ENCODE measurements at places on chromosomes 5 and 9.

GRCh38 chr5:1547236-1547635 is 23.5 kb upstream of the LPCAT1 start:
- DNase-seq = no peak

GRCh38 chr9:93673021-93673838 is 96.8 kb downstream of the PHF2 start:
- no peak for DNase-seq

DNA sequence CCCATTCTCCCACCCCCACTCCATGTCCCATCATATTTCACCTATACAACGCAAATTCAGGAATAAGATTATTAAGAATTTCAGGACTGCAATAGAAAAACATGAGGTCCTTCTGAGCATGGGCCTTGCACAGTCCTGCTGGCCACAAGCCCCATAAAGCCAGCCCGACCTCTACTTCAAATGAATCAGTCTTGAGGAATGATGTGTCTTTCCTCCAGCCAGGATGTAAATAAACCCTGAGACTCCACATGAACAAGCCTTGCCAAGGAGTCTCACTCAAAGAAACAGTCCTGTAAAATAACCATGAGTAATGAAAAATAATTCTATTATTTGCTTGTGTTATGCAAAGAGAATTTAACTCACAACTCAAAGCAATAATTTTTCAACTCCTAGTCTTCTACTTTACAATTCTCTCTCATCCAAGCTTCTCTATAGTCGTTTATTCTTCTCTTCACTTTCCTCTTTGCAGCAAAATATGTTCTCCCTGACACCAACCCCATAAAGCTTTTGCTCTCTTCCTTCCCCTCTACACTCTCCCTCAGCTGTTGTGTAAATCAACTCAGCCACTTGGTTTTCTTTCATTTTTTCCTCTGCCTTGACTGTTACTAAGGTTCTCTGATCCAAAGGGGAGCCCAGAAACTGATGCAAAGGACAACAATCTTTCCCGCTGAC is 140.1 kb upstream of the MOCS2 start:
- DNase-seq = no peak

DNA sequence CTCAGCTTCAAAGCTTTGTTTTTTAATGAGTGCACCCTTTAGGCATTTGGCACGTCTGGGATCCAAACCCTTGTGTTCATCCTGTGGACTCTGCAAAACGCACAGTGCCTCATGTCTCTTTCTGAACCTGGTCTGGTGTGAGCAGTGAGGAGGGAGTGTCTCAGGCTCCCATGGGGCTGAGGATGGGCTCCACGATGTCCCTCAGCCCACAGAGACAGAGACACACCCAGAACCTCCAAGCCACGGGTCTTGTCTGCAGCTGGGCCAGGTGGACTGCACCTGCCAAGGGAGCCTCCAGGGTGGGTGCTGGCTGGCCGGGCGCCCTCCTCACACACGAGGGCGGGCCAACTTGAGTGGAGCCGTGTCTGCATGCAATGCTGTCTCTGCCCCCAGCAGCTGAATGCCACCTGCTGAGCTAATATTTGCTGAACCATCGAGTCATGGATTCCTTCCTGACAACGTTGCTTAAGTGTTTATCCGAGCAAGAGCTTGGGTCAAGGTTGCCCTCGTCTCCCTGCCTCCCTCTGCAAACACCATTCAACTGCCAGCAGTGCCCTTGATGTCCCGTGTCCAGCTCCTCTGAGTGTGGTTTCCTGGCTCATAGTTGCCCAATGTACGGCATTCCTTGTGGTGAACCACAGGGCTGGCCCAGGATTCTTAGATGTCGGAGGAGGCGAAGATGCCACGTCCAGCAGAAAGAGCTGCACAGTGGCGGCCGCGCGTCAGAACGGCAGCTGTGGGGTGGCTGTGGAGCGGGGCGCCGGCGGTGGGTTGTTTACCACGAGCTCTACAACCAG is 31.4 kb upstream of the LPCAT1 start:
- DNase-seq = no peak

DNA sequence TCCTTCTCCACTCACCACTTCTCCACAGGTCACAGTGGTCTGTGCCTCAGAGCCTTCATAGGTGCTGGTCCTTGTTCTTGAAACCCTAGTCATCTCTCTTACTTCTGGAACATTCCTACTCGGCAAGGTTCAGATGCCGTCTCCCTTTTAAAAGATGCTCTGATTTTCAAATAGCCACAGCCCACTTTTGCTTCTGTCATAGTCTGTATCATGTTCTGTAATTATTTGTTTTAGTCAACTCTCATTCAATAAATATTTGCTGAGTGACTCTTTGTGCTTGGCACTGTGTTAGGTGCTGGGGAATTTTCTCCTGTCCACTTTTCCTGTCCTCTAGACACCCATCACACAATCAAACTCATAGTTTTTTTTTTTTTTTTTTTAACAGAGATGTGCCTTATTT is 181.3 kb upstream of the IL12B start:
- no peak for DNase-seq

DNA sequence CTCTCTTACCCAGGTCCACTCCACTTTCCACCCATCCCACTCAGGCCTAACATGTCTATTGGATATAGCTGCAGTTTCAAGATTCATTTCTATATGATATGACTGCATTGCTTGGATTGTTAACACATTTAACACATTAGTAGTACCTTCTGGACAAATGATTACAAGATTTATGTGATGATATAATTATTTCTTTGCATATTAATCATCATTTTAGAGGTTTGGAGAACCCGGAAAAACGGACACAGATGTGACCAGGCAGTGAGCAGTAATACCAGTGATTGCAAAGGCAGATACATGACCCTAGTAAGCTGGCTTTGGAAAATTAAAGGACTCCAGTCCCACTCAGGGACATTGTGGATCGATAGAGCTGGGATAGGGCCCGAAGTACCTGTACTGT is 103.8 kb downstream of the PRR16 start:
- DNase-seq = no peak

- DNase-seq = no peak
Observed at GRCh38 chr5:173746047-173746646, 129.7 kb upstream of the BOD1 start.

DNA sequence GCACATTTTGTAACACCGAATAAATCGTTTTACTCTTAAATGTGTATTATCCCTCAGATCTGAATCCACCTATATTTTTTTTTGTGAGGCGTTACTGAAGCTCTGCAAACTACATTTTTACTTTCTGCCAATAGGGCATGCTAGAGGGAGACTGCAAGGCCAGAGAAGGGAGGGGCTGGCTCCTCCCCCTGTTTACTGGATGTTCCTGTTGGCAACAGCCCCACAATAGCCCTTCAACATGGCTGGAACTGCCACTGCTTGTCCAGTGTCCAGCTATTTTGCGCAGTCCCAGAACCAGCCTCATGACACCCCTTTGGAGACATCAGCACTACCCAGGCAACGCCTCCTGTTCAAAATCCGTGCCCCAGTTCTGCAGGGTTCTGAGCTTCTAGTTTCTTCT is 85.4 kb upstream of the MIER3 start:
- no peak for DNase-seq

DNA sequence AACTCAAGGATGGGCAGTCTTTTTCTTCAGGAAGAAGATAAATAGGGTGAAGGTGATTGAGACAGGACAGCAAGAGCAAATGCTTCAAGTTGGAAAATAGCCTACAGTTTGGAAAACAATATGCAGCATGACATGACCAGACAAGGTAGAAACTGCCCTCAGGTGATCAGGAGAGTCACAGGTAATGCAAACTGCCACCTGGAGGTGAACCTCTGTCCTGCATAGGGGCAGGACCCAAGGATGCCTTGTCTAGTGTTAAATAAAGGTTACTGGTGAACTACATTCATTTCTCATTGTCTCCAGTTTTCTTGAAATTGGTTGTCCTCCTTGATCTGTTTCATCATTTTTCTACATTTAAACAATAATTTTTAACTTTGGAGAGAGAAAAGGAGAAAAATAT is 232.1 kb downstream of the SEMA5A start:
- DNase-seq = no peak

GRCh38 chr5:34869256-34869655 is 30.3 kb downstream of the TTC23L start:
- DNase-seq = no peak

DNA sequence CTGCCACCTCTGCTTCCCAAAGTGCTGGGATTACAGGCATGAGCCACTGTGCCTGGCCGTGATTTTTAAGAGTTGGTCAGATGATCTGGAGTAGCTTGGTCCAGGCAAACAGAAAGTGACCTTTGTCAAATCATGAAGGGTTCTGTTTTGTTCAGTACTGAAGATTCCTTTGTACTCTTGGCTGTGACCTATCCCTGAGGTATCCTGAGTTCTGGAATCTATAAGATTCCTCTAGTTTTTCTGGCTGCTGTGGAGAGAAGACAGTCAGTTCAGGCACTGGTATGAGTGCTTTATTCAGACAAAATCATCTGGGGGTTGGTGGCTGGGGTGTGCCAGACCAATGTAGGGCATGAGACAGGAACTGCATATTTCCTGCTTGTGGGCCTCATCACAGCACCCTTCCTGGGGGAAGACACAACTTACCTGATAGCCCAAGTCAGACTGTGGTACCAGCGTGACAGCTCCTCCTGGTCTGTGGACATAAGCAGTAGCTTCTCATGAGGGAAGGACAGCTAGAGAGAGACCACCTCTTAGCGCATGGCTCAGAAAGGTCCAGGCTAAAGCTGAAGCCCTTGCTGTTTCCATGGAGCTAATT is 3.1 kb downstream of the ARHGEF39 start:
- no peak for DNase-seq

DNA sequence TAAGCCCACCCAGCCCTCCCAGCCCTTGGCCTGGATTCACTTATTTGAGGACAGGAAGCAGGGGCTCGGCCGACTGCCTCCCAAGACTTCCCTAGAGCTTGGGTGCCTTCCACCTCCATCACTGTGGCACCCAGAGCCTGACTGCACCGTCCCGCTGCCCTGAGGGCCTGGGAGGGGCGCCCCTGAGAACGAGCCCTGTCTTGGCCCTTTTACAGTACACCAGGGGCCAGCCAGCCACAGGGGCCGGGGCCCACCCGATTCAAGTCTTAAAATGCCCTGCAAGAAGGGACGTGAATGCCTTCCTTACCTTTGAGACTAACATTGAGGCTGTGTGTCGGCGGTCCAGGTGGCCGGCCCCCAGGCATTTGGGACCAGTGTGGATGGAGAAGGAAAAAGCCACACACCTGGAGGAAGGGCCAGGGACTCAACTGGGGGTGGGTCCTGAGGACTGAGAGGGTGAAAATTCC is 16.8 kb downstream of the FAM78A start:
- no peak for DNase-seq

GRCh38 chr9:90559075-90560073 is 83.2 kb downstream of the DIRAS2 start:
- DNase-seq = no peak

- DNase-seq = no peak
Observed at GRCh38 chr5:28117691-28118090, 1079.3 kb upstream of the CDH9 start.

- no peak for DNase-seq
Observed at GRCh38 chr9:7147121-7148090, 389.6 kb downstream of the KDM4C start.

GRCh38 chr5:165263536-165263935 is 1758.1 kb downstream of the MAT2B start:
- no peak for DNase-seq

DNA sequence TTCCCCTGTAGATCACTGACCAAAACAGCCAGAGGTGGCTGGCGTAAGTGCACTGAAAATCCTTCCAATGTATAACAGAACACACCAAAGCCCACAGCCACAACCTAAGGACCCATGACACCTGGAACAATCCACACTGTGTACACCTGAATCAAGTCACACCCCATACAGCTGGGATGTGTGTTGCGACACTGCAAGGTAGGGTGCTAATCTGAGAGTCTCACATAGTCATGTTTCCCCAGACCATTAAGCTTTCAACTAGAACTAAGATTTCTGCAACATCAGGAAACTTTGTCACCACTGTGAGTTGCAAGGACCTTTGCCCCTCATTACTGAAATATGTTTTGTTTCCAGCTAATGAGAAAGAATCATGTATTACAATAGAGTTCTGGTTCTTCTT is 59.4 kb downstream of the MED27 start:
- no peak for DNase-seq

- no peak for DNase-seq
Observed at GRCh38 chr9:127264462-127265219, at the start of gene GARNL3. TSS of gene GARNL3 (plus strand) at chr9:127264774. CDS start at chr9:127264878, 104 bp downstream.

GRCh38 chr5:435961-436640 is 6.9 kb upstream of the EXOC3 start:
- no peak for DNase-seq

- no peak for DNase-seq
Observed at GRCh38 chr5:63131626-63132285, 553.1 kb downstream of the LRRC70 start.

DNA sequence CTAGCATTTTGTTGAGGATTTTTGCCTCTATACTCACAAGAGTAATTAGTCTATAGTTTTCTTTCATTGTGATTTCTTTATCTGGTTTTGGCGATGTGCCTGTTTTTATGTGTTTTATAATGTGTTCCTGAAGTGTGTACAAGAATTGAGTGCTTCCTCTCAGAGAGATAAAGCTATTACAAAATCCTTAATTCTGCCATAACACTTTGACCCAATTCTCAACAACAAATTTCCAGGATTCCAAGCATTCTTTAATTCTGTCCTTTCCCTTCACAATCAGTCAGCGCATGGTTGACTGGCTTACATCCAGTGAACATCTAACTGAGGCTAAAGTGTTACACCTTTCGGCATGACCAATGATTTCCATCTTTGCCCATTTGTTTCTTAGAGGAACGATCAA is 282.9 kb upstream of the MVB12B start:
- no peak for DNase-seq

GRCh38 chr5:58938563-58939424 is 355.9 kb downstream of the RAB3C start:
- no peak for DNase-seq

GRCh38 chr5:136892000-136892399 is 526.7 kb upstream of the TRPC7 start:
- no peak for DNase-seq

GRCh38 chr5:154782812-154783592 is 27.8 kb downstream of the LARP1 start:
- DNase-seq = no peak

- no peak for DNase-seq
Observed at GRCh38 chr5:98397081-98397480, 376.4 kb upstream of the RGMB start.

DNA sequence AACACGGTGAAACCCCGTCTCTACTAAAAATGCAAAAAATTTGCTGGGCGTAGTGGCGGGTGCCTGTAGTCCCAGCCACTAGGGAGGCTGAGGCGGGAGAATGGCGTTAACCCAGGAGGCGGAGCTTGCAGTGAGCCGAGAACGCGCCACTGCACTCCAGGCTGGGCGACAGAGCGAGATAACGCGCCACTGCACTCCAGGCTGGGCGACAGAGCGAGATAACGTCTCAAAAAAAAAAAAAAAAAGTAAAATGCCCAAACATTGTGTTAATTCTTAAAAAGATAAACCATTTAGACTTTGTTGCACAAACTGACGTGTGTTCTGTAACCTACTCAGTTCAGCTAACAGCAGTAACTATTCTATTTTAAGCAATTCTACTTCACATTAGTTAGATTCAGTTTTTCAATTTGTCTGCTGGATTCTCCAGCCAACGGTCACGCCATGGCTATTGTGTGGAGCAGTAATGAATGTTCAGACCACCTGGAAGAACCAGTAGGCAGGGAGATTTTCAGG is 119.3 kb upstream of the MAN2A1 start:
- no peak for DNase-seq

- no peak for DNase-seq
Observed at GRCh38 chr5:111198281-111198966, 25.8 kb upstream of the CAMK4 start.
